ENCODE measurements at places on chromosomes 1 and 21.

DNA sequence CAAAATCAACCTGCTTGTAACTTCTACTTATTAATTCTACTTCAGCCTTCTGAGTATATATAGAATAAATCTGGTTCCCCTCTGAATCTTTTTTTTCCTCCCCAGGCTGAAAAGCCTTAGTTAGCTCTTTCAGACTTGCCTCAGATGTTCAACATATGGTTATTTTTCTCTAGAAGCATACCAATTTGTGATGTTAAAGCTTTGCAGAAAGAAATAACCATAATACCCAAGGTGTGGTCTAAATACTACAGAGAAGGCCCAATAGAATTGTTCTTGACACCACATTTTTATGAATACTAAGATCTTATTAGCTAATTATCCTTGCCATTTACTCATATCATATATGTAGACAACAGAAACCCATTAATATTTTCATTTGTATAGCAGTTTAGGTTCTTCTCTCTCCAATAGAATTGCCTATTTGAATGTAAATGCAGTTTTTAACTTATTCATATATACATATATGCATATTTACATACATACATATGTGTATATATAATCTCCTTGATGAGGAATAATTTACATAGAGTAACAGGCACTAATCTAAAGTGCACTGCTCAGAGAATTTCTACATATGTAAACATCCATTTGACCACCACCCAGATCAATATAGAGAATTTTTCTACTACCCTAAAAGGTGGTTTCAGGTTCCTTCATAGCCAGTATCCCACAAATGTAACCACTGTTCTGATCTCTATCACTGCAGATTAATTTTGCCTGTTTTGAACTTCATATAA lies 175.2 kb upstream of the IVNS1ABP start:
- no peak for DNase-seq

GRCh38 chr1:22738069-22738435 lies 27.4 kb downstream of the EPHB2 start:
- no peak for DNase-seq

DNA sequence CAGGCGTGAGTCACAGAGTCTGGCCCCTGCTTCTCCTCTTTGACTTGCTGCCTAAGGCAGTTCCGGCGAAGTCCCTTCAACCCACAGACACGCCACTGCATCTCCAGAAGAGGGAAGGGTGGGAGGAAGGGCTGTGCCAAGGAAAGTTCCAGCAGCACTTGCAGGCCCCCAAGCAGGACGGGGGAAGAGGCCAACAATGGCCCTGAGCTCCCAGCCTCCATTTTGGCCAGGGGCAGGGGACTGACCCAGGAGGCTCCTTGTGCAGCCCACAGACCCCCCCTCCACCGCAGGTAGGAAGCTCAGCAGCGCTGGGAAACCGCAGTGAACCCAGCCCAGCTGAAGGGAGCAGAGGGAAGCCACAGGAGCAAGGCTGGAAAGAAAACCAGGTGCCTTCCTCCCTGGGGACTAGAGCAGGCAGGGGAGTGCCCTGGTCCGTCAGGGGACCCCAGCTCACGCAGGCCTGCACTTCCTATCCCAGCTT lies 35.4 kb downstream of the ACOT7 start:
- no peak for DNase-seq

DNA sequence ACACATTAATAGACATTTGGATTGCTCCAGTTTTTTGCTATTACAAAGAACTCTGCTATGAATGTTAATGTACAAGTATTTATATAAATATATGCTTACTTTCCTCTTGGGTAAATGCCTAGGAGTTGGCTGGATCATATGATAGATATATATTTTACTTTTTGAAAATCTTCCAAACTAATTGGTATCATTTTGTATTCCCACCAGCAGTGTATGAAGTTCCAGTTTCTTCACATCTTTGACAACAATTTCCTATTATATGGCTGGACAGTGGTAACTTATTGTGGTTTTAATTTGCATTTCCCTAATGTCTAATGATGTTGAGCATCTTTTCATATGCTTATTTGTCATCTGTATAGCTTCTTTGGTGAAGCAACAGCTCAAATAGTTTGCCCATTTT lies 23.8 kb upstream of the DIPK1A start:
- no peak for DNase-seq

DNA sequence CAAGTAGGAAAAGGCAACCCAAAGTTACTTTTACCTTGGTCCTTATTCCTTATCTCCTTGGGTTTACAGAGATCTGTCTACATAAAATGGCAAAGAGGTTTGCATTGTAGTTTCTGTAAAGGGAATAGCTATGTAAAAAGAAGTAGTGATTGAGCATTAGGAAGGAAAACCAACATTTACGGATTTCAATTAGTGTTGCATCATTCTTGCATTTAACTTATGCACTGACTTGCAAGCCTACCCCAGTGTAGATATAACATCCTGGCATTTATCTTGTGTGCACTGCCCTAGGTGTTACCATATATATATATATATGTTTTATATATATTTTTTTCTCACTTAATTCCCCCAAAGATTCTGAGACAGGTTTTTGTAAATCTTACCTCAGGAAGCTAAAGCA lies 3.7 kb upstream of the LEPR start:
- DNase-seq = no peak

DNA sequence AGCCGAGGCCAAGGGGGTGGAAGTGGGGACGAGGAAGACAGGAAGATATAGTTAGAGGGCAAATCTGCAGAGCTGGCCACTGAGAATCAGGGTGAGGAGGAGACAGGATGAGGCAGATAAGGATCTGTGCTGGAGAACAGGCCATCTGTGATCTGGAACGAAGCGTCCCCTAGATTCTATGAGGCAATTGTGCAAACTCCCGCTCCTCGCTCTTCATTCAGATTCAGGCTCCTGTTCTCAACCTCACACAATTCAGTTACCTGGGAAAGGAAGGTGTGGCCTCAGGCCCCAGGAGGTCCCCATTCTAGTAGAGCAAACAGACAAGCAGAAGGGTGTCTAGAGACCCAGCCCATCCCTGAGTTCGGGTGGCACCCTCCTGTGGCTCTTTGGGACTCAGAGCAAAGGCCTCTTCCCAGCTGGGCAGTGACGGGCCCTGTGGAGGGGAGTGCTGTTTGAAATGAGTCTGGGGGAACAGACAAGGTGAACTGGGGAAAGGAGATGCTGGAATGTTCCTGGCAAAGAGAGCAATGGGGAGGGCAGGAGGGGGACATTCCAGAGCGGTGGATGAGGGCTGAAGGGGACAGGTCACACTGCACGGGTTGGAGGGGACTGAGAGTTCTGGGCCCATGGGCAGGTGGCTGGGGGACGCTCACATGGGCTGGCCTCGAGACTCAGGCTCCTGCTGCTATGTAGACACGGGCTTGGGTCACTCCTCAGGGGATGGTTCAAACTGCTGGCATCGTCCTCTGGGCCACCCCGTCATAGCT lies 39.9 kb upstream of the AJAP1 start:
- no peak for DNase-seq

- DNase-seq = no peak
These were observed 27.5 kb downstream of the NCAM2 start for GRCh38 chr21:21025742-21026141.

DNA sequence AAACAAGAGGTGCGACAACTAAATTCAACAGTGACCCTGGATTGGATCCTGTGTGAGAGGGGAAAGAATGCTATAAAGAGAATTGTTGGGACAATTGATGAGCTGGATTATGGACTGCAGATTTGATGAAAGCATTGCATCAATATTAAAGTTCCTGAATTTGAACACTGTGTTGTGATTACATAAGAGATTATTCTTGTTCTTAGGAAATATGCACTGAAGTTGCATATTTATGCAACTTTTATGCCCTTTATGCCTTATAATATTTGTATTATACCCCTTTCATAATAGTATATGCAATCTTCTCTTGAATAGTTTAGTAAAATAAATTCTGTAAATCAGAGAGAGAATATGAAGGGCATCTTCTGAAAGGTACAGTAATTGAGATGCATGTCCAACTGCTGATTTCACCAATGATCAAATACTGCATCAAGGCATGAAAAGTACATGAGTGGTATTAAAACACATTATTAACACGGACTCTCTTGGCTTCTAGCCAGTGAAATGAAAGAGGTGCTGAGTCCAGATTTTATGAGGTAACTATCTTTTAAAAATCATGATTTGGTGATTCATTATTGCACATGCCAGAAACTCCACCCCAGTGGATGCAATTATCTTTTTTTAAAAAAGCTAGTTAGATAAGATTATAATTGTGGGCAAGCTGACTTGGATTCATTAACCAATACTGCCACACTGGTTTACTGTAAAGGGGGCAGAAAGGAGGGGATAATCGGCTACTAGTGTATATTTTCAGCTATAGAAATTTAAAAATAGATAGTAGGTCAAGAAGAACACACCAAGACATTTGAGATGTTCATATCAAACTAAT lies 19.9 kb upstream of the LPAR3 start:
- no peak for DNase-seq

GRCh38 chr1:107267489-107267888 lies 126.7 kb downstream of the NTNG1 start:
- DNase-seq = no peak

GRCh38 chr1:92705446-92705845 lies 79.5 kb downstream of the EVI5 start:
- DNase-seq = no peak

DNA sequence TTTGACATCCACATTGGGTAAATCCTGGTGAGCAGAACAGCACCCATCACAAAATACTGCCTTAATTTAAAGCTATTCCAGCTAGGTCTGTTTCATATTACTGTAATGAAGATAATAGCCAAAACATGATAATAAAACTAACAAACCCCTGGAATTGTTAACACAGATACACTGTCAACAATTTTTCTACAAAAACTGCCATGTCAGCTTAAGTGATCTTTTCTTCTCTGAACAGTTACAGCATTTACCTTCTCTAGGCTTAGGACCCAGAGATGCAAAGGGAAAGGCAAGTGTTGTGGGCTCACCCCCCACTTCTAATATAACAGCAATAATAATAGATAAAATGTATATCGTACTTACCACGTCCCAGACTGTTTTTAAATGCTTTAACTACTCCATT lies 92.1 kb downstream of the SMYD3 start:
- no peak for DNase-seq

GRCh38 chr1:41811051-41811795 lies 107.5 kb downstream of the HIVEP3 start:
- no peak for DNase-seq

GRCh38 chr1:235885655-235886262 lies 19.1 kb upstream of the LYST start:
- DNase-seq = no peak

GRCh38 chr1:172670791-172671190 lies 11.9 kb downstream of the FASLG start:
- DNase-seq = no peak

DNA sequence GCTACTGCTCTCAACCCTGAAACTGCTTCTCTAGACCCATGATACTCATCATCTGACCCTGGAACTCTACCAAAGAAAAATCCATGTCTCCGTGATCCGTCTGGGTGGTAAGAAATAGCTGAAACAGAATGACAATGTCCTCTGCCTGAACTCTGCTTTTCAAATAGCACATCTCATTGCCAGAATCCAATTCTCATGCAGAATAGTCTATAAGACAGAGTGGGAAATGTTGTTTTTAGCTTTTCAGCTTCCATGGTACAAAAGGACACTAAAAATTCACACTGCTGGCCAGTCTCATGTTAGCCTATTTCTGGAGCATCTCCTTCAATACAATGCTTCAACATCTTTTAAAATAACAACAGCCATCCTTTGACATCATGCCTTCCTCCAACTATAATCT lies 1355.8 kb upstream of the PRMT6 start:
- no peak for DNase-seq

- no peak for DNase-seq
These were observed 19.8 kb downstream of the PRPF38A start for GRCh38 chr1:52424231-52424636.

DNA sequence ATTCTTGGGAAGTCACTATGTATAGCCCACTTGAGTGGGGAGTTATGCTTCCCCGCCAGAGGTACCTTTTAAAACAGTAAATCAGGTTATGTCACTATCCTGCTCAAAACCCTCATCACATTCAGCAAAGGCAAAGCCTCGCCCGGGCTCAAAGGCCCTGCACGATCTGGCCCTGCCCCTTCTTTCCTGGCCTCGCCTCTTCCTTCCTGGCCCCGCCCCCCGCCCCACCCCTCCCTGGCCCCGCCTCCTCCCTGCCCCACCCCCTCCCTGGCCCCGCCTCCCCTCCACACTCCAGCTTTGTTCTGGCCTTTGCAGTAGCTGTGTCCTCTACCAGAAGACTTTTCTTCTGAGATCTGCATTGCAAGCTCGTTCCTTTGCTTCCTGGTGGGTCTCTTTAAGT lies 6.6 kb downstream of the LDLRAD2 start:
- DNase-seq = no peak

GRCh38 chr1:219782311-219782710 lies 146.0 kb downstream of the SLC30A10 start:
- no peak for DNase-seq

DNA sequence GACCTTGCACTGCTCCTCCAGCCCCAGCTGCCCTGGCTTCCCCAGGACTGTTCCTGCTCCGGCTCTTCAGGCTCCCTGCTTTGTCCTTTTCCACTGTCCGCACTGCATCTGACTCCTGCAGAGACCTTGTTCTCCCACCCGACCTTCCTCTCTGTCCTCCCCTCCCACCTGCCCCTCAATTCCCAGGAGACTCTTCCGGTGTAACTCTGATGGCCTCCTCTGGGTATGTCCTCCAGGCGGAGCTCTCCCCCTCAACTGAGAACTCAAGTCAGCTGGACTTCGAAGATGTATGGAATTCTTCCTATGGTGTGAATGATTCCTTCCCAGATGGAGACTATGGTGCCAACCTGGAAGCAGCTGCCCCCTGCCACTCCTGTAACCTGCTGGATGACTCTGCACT lies 550 bp downstream of the ACKR1 start:
- no peak for DNase-seq

DNA sequence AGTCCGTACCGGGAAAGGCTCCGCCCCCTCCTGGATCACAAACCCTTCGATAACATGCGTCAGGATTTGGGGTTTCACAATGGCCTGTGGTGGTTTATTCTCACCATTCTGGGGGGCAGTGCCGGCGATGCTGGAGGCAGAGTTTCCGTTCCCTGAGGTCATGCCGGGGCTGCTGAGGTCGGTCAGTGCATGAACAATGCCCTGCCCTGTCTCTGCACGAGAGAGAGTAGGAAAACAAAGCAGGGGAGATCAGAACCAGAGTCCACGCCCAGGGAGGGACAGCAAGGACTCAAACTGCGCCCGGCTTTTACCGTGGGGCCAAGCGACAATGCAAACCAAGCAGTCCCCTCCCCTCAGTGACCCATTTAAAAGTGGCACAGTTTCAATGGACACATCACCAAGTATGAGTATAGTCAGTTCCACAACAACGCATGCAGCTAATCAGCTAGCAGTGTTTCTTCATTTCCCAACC lies 13.2 kb upstream of the A3GALT2 start:
- DNase-seq = no peak

- no peak for DNase-seq
These were observed 17.0 kb downstream of the TFF3 start for GRCh38 chr21:42298237-42298636.

GRCh38 chr1:117821774-117822482 lies 107.5 kb downstream of the GDAP2 start:
- peak; percentile 17 for DNase-seq

- DNase-seq = no peak
These were observed 24.5 kb upstream of the SLC9A1 start for GRCh38 chr1:27179379-27179778.

GRCh38 chr1:3141836-3142235 lies 72.8 kb downstream of the PRDM16 start:
- no peak for DNase-seq

Data from NCI-H510A (cell line).